ENCODE measurements at places on chromosomes 11 and 22.
A peak's percentile ranks its signal among the peaks of the same experiment; 100 is the strongest.

DNA sequence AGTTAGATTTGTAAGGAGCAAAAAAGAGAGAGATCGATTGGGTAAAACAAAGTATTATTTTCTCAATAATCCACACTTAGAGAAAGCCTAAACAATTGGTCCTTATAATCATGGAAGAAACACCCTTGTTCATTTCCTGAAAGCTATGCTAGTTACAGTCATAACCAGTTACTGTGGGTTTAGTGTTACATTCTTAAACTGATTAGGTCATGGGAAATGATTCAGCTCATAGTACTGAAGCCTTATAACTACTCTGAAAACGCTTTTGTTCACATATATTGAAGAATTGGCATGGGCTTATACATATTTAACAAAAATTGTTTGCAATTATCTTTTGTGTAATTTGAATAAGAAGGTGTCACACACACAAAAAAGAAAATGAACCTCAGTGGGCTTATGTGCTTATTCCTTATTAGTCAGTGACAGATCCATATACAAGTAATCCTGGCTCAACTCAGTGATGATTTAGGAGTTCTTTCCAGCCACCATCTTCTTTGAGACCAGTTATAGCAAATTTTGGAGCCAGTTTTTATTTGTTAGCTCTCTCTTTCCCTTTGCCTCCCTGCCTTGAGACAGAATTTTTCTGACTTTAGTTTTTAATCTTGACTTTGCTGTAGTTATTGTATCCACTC, 198.5 kb upstream of the CTSC start:
- no peak for DNase-seq

GRCh38 chr22:33882991-33883390, 37.3 kb downstream of the LARGE1 start:
- DNase-seq = no peak

GRCh38 chr11:15276621-15277020, 161.9 kb downstream of the INSC start:
- DNase-seq = no peak

GRCh38 chr11:83613767-83614121, 327.6 kb upstream of the CCDC90B start:
- DNase-seq = no peak

- DNase-seq = no peak
Measured at GRCh38 chr11:46493791-46494190, 100.0 kb downstream of the AMBRA1 start.

GRCh38 chr11:6022956-6023355, 7.6 kb downstream of the OR56A1 start:
- DNase-seq = peak; percentile 60

- no peak for DNase-seq
Measured at GRCh38 chr11:95850137-95850536, 59.8 kb downstream of the CEP57 start.

- no peak for DNase-seq
Measured at GRCh38 chr22:25919452-25919851, 177.5 kb downstream of the MYO18B start.

DNA sequence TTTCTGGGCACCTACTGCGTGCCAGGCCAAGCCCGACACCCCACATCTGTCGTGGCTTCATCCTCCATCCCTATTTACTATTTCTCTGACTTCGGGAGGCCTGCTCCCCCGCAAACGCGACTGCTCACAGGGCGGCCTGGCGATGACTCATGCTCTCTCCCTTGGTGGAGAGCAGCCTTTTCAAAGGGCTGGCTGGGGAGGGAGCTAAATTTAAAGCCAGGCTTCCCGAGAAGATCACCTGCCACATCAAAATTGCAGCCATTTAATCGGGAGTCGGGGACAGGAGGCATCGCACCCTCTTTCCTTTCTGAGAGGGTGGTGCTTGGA, 24.9 kb upstream of the SHISAL1 start:
- no peak for DNase-seq

DNA sequence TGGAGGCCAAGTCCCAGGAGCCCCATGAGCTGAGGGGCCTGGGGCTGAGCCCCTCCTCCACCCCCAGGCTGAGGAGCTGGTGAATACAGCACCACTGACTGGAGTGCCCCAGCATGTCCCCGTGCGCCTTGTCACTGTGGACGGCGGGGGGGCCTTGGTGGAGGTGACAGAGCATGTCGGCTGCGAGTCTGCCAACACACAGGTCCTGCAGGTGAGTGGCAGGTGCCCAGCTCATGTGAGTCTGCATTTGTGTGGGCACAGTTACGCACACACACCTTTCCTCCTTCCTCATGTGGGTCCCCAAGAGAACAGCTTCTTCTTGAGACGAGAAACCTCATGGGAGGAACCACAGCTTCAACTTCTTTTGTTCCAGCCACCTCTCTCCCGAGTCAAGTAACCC, 7.7 kb downstream of the TMEM132A start:
- no peak for DNase-seq

GRCh38 chr11:36054628-36055027, 110.8 kb downstream of the LDLRAD3 start:
- no peak for DNase-seq

GRCh38 chr11:34263441-34264091, 94.2 kb downstream of the ABTB2 start:
- DNase-seq = no peak

- DNase-seq = no peak
Measured at GRCh38 chr11:26229257-26229656, 102.7 kb upstream of the ANO3 start.

DNA sequence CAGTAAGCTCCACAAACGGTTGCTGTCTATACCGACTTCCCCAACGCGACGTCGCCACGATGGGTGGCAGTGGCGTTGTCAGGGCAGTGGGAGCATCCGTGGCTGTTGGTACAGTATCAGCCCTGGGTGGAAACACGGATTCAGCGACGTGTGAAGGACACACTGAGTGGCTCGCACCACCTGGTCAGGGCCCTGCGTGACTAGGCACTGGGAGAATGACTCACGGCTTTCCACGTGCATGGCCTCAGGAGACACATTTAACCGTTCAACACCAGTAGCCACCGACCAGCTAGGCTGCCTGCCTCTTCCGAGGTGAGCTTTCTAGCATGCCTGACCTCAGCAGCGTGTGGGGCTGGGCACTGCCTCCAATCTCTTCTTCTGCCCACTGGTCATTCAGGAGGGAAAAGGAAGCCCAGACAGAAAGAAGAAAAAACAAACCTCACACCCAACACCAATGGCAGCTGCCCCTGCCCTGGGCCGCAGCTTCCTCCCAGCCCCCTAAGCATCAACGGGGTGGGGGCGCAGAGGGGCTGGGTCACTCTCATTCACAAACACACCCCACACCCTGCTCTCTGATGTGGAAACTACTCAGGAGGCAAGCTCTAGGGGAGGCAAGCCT, 59.0 kb downstream of the MYH9 start:
- DNase-seq = no peak

DNA sequence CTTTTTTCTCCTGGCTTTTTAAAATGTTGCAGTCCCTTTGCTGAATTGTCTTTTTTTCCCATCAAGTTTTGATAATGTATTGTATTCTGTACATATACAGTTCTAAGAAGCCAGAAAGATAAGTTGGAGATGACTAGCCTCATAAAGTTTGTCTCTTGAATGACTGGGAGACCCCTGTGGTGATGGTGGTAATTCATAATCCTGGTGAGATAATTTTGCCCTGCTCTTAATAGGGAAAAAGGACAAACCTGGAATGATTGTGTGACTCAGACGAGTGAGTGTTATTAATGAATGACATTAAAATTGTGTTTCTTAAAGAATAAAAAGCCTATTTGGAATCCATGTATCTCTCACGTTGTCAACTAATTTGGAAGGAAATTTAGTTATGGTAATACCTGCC, 1.2 kb downstream of the HIKESHI start:
- no peak for DNase-seq

DNA sequence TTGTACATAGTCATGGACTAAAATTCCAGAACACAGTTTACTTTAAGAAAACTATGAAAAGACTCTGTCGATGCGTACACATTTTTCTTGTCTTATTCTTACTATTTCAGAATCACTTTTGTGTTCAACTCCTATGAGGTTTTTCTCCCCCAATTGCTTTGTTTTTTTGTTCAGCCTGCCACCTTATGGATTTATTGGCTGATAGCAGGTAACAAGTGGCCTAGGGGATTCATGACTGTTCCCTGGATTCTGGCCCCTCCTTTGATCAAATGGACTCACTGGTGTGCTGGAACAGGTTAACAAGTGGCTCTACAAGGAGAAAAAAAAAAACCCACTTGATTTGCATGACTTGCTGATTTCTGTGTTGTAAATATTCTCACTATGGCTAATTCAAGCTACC, 10.6 kb downstream of the MMP20 start:
- no peak for DNase-seq

GRCh38 chr11:43316451-43316850, 4.7 kb downstream of the API5 start:
- no peak for DNase-seq

GRCh38 chr22:50376085-50376651, 33.0 kb downstream of the PPP6R2 start:
- peak; percentile 26 for DNase-seq

DNA sequence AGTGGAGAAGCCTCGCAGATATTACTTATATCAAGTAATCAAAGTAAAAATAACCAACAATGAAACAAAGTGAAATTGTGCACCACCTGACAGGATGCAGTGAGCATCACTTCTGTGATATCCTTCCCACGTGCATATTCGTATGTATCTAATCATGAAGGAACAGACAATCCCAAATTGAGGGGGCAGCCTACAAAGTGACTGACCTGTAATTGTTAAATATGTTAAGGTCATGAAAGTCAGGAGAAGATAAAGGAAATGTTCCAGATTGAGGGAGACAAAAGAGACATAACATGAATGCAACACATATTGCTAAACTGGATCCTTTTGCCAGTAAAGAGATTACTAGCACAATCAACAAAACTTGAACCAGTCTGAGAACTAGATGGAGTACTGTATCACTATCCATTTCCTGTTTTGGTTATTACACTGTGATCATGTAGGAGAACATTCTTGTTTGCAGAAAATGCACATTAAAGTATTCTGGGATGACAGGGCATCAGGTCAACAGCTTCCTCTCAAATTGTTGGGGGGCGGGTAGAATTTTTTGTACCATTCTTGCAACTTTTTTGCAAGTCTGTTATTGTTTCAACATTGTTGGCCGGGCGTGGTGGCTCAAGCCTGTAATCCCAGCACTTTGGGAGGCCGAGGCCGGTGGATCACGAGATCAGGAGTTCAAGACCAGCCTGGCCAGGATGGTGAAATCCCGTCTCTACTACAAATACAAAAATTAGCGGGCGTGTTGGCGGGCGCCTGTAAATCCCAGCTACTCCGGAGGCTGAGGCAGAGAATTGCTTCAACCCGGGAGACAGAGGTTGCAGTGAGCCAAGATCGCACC, 2.0 kb downstream of the SBF2 start:
- no peak for DNase-seq

- DNase-seq = no peak
Measured at GRCh38 chr22:26394777-26395176, 34.3 kb upstream of the ASPHD2 start.

DNA sequence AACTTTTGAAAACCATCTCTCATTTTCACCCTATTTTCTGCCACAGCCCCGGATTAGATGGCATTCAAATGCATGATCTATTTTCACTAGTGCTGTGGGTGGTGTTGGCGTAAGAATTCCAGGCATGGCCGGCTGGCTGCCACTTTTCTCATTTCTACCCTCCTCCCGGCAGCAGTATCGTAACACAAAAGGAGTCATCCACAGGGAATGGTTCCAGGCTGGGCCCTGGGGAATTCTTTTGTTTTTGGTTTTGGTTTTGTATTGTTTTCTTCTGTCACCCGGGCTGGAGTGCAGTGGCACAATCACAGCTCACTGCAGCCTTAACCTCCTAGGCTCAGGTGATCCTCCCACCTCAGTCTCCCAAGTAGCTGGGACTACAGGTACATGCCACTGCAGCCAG, 13.8 kb downstream of the JAML start:
- no peak for DNase-seq

DNA sequence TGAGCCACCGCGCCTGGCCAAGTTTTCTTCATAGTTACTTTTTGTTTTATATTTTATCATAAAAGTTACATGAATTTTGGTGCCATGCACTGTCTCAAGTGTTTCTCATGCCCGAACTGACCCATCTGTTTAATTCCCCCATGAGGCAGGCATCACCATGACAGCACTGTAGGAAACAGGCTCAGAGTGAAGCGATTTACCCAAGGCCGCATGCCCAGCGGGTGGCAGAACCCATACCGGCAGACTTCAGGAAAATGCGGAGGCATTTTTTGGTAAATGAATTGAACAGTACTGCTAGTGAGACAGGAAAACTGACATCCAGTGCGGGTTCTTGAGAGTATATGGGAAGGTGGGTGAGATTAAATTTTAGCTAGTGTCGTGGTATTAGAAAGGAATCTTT, 19.0 kb downstream of the CECR2 start:
- no peak for DNase-seq

- DNase-seq = no peak
Measured at GRCh38 chr11:63951779-63952536, 13.2 kb downstream of the NAA40 start.

DNA sequence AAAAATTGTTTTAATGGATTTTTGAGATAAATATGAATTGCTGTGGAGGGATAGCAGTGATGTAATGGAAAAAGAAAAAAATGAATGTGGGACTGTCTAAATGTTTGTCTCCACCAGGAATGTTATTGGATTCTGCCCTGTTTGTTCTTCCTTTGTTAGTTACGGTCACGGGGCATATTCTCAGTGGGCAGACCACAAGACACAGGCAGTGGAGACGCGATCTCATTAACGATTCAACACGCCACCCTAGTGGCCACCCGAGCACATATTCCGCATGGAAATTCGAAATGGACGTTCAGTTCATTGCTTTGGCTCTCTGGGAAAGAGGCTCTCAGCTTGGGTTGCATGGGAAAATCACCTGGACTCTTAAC, 151.8 kb upstream of the TTC12 start:
- peak; percentile 93 for DNase-seq

- DNase-seq = no peak
Measured at GRCh38 chr22:44217346-44217745, 36.6 kb downstream of the PARVG start.

DNA sequence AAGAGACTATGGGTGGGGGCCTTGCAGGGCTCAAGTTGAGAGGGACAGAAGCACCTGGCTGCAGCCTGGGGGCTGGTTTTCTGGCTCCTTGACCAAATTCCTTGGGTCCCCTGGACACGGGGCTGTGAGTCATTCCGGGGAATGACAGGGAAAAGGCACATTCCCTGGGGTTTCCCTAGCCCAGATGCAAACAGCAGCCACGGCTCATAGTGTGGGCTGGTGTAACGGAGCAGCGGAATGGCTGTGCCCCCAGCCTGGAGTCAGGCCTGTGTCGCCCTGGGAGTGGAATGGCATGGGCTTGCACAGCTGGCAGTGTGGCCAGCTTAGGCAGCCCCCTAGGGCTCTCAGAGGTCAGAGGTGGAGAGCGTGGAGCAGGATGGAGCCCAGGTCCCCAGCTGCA, 77.6 kb upstream of the KCNQ1OT1 start:
- no peak for DNase-seq

GRCh38 chr22:45358127-45358526, 48.4 kb downstream of the FAM118A start:
- DNase-seq = no peak

- DNase-seq = peak; percentile 81
Measured at GRCh38 chr22:17436382-17436980, 67.2 kb downstream of the CECR2 start.
